ENCODE measurements at places on chromosomes 1 and 21.
A peak's percentile ranks its signal among the peaks of the same experiment; 100 is the strongest.

DNA sequence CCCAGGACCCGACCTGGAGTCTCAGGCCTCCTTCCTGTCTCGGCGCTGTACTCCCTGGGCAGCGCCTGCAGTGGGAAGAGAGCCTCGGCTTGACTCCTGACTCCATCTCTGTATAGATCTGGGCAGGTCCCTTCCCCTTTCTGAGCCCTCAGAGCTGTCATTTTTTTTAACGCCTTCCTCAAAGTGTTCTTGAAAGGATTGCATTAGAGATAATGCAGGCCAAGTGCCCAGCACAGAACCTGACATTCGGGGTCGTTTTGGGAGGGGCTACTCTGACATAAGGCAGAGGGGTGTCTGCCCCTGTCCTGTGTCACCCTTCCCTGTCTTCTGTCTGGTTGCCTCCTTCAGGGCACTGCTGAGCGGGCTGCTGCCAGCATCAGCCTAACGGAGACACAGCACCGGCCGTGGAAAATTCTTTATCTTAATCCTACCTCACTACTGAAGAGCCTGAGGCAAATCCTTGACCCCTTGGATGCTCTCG, 271.6 kb downstream of the TRABD2B start:
- DNase-seq: no peak

GRCh38 chr1:93180723-93181613, at the start of gene CCDC18:
Gene CCDC18 (plus strand): TSS chr1:93180724. CDS start chr1:93183362, 2,638 bp downstream.
- DNase-seq: peak; percentile 55

DNA sequence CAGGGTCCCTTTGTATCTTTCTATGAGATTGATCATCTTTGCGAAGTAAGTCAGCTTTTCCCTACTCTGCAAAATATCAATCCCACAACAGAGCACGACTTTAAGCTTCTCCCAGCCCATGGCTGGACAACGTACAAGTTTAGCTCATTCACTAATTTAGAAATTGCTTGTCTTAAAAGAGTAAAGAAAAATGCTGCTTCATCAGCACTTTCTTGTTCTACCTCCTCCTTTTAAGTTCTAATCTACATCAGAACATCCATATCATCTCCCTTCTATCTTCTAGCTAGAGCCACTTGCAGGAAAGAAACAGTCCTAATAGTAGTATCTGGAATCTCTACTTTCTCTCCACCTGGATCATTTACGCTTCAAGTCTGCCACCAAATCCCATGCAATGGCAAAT, 441.2 kb upstream of the ESRRG start:
- no peak for DNase-seq

DNA sequence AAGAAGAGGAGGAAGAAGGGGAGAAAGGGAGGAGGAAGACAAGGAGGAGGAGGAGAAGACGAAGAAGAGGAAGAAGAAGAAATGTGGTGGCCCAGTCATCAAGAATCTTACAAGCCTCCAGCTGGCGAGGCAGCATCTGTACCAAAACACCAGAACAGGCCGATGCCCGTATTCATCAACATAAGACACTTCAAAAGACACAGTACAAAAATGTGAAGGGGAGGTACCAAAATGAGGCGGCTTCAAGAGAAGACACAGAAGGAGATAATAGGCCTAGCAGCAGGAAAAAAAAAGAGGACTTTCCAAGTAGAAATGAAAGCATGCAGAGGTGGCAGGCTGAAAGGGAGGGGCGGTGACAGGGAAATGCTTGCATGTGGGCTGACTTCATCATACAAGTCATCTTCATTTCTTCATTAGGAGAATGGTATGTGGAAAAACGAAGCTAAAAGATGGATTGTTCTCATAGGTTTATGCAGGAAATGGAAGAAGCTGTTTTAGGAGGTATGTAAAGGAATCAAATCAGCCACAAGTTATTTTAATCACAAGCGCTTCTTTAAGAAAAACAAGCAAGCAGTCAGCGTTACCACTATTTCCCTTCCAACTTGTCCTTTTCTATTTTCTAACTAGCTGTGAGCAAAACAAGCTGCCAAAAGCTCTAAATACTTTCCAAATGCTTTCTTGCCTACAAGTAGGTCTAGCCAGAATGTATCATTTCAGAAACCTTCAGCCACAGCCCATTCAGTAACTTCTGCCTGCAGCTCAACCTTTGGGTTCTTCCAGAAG, 192.3 kb downstream of the SLC45A1 start:
- DNase-seq: peak; percentile 89

DNA sequence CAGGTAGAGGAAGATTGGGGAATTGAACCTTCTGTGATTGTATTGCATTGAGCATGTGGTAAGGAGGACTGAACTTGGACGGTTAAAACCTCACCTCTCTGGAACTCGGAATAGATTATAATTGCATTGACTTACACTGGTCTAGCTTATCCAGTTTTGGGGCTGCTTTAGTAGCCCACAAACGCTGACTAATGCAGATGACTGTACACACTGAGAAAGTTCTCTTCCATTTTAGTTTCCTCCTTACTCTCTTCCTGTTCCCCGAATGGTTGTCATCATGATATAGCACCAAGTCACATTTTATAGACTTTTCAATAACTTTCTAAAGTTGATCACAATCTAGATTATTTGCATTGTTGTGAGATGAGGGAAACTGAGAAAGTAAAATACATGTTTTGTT, 78.2 kb downstream of the NFIA start:
- DNase-seq: no peak

- DNase-seq: no peak
These were observed 270.3 kb downstream of the PLPP3 start for GRCh38 chr1:56309065-56309464.

- no peak for DNase-seq
These were observed 47.6 kb upstream of the MTR start for GRCh38 chr1:236747311-236747985.

- DNase-seq: no peak
These were observed 44.3 kb downstream of the TMEM51 start for GRCh38 chr1:15197591-15198447.

DNA sequence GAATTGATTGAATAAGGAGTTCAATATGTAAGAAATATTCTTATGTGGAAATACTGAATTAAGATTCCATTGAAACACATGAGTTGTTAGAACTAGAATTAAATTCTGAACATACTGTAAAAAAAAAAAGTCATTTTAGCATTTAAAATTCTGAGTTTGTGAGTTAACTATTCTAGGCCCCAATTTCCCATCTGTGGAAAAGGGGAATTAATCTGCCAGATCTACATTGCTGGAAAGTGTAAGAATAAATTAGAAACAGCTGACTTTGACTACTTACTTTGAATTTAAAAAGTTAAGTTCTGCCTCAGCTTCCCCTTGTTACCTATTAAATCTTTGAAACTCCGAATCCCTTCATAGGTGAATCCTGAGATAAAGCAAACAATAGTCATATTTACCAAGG, 103.0 kb downstream of the SNX7 start:
- DNase-seq: no peak

GRCh38 chr1:244957525-244957924, 93.2 kb upstream of the HNRNPU start:
- no peak for DNase-seq

- no peak for DNase-seq
These were observed 145.9 kb downstream of the CNIH3 start for GRCh38 chr1:224762046-224762445.

GRCh38 chr1:246005067-246005466, 502.0 kb downstream of the SMYD3 start:
- DNase-seq: peak; percentile 97

DNA sequence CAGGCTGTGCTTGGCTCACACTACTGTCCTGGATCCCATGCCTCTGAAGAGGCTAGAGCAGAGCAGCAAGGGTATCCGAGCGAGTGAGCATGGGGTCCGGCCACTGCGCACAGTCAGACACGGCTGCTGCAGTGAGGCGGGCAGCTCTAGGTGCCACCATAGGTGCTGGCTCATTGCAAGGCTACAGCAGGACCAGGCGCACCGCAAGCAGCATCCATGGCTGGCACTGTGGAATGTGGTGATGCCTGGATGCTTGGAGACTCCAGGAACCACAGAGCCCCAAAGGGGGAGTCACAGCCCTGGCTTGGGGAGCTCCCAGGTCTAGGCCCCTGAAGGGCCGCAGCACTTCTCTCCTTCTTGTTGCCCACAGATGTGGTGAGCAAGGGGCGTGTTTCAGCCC, 47.2 kb downstream of the ATP6V1G3 start:
- DNase-seq: no peak

Measured in choroid plexus epithelial cell (primary cell).